ENCODE measurements at places on chromosomes 2 and 18.

- no peak for DNase-seq
Measured at GRCh38 chr2:238389988-238390589, 36.6 kb upstream of the ASB1 start.

GRCh38 chr2:64786343-64787018, 132.8 kb upstream of the SERTAD2 start:
- no peak for DNase-seq

DNA sequence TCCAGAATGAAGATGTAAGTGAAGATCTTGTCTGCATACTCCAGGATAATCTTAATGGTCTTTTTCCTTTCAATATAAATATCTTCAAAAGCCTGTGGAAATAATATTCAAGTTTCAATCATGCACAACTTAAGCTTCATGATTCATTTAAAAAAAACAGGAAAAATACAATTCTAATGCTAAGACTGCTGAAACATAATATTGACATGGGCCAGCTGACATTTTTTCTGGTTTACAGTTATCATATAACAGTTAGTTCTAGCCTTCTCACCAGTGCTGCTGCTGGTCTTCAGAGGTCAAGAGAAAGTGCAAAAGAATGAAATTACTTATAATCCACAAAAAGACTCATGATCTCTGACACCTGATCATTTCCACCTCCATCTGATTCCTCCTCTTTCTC, 110.4 kb upstream of the SCN1A start:
- DNase-seq = no peak

DNA sequence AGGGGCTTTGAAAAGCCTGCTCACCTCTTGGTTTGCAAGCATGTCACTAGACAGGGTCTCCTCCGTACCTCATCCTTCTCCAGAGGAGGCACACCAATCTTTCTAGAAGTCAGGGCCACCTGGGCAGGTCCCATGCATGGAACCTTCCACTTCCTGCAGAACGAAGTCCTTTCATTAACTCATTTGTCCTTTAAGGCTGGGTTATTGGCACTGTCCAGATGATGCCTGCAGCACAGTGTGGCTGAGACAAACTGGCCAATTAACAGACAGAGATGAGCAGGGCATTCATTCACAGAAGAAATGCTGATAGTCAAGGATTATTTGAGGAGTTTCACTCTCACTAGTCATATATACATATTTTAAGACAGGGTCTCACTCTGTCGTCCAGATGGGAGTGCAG, 245.3 kb downstream of the TFCP2L1 start:
- DNase-seq = no peak

GRCh38 chr2:36172824-36173223, 182.8 kb upstream of the CRIM1 start:
- no peak for DNase-seq

GRCh38 chr2:13289310-13289709, 572.6 kb downstream of the TRIB2 start:
- DNase-seq = no peak

DNA sequence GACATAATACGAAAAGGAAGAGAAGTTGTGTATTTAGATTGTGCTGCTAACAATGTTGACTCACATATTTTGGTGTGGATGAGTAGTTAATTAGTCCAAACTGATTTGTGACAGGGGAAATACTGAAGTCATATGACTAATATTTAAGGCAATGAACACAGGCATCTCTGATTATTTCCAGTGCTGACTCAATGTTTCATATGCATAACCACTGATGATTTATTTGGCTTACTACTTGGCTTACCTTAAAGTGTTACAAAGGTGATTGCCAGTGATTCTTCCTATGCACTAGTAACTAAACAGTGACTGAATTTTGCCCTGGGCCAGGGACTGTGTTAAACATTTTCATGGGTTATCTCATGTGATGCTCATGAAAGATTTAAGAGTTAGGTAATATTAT, 722.6 kb downstream of the METTL4 start:
- DNase-seq = no peak

GRCh38 chr2:174461221-174461620, 25.6 kb downstream of the GPR155 start:
- no peak for DNase-seq
